Mesothelial cell of epicardium (in vitro differentiated cells): ENCODE measurements at places on chromosomes 4 and X.

- no peak for DNase-seq
- no peak overlapping the region for H3K4me3 ChIP-seq
- H3K27me3 ChIP-seq, result no peaks in the 10 kb centered on the region
Measured at GRCh38 chrX:153909024-153909979, 4.8 kb downstream of the AVPR2 start.

DNA sequence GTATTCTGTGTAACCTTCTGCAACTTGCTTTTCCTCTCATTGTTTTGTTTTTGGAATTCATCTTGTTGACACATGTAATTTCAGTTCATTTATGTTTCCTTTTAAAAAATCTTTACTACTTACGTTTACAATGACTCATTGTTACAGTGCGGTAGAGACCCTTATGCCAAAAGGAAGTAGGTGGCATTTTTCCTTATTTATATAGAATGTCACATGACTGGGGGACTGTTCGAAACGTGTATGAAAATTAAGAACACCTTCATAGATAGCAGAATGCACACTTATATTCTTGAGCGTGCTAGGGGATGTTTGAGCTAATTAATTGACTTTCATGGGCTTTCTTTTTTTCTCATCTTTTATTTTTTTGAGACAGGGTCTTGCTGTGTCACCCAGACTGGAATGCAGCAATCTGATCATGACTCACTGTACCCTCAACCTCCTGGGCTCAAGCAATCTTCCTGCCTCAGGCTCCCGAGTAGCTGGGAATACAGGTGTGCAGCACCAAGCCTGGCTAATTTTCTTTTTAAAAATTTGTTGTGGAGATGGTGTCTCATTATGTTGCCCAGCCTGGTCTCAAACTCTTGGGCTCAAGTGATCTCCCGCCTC, 7.3 kb downstream of the REPS2 start:
- peaks cover 25% of the 10 kb centered on the region for H3K27me3 ChIP-seq
- no peak for DNase-seq
- no peak overlapping the region for H3K4me3 ChIP-seq
- peaks cover 22% of the 10 kb centered on the region for H3K4me1 ChIP-seq

- peaks cover 3% of the 10 kb centered on the region for H3K36me3 ChIP-seq
- H3K27ac ChIP-seq, result no peak overlapping the region
- DNase-seq, result no peak
- peaks cover 3% of the 10 kb centered on the region for H3K27me3 ChIP-seq
- no peaks in the 10 kb centered on the region for H3K4me1 ChIP-seq
Measured at GRCh38 chr4:70280567-70280966, 38.2 kb downstream of the CSN3 start.

- H3K4me1 ChIP-seq, result peaks cover 10% of the 10 kb centered on the region
- H3K27ac ChIP-seq, result no peak overlapping the region
- H3K27me3 ChIP-seq, result no peaks in the 10 kb centered on the region
- no peak for DNase-seq
- H3K4me3 ChIP-seq, result no peak overlapping the region
Measured at GRCh38 chr4:40253906-40254305, 57.1 kb downstream of the RHOH start.

DNA sequence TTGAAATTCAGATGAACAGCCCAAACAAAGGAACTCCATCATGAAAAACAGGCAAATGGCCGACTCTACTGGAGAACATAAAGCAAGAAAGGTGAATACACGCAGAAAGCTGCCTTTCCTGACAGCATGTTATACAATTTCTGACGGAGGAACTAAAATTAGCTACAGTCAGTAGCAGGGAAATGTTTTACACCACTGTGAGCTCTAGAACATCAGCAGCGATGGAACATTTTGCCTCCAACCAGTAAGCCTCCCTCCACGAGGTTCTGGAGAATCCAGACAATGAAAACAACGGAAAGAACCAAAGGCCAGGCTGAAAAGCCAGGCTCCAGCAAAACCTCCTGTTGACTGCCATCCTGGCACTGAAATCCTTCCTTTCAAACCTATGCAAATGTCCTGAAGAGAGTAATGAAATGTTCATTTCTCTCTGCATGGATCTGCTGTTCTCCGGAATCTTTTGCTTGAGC, 78.9 kb downstream of the IRF2 start:
- peaks cover 72% of the 10 kb centered on the region for H3K36me3 ChIP-seq
- H3K27ac ChIP-seq, result no peak overlapping the region
- H3K4me3 ChIP-seq, result no peak overlapping the region
- H3K27me3 ChIP-seq, result no peaks in the 10 kb centered on the region

DNA sequence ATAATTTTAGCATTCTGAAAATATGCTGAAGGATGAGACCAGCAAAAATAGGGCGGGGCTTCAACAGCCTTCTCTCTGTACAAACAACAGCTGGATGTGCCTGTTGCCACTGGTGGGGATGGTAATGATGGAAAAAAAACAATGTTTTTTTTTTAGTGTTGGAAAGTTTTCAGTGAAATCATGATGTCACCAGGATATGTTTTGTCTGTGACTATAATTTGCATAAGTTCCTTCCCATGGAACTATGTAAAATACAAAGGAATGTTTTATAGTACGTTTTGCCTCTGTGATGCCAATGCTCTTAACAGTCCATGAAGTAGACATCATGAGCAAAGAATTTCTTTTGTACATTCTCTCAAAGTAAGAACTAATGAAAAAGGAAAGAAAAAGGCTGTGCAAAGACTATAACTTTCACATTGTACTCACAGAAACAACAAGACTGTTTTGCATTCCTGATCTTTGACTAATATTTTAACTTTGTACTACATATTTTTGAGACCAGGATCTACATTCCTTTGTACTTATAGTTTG, 589.7 kb downstream of the SPRY1 start:
- H3K36me3 ChIP-seq, result peaks cover 2% of the 10 kb centered on the region
- peaks cover 9% of the 10 kb centered on the region for H3K4me1 ChIP-seq
- H3K27ac ChIP-seq, result peak overlapping the region; percentile 86
- no peak for DNase-seq
- H3K27me3 ChIP-seq, result no peaks in the 10 kb centered on the region

- no peak for DNase-seq
- no peaks in the 10 kb centered on the region for H3K36me3 ChIP-seq
- no peaks in the 10 kb centered on the region for H3K4me1 ChIP-seq
Measured at GRCh38 chr4:188911199-188911598, 772.0 kb downstream of the TRIML1 start.

- H3K27me3 ChIP-seq, result peaks cover 2% of the 10 kb centered on the region
- no peaks in the 10 kb centered on the region for H3K36me3 ChIP-seq
- peak overlapping the region; percentile 85 for H3K27ac ChIP-seq
- H3K4me3 ChIP-seq, result peak overlapping the region; percentile 82
Measured at GRCh38 chr4:104491481-104492182, 3.1 kb downstream of the CXXC4 start.
